ENCODE measurements at places on chromosomes 6 and 20.

DNA sequence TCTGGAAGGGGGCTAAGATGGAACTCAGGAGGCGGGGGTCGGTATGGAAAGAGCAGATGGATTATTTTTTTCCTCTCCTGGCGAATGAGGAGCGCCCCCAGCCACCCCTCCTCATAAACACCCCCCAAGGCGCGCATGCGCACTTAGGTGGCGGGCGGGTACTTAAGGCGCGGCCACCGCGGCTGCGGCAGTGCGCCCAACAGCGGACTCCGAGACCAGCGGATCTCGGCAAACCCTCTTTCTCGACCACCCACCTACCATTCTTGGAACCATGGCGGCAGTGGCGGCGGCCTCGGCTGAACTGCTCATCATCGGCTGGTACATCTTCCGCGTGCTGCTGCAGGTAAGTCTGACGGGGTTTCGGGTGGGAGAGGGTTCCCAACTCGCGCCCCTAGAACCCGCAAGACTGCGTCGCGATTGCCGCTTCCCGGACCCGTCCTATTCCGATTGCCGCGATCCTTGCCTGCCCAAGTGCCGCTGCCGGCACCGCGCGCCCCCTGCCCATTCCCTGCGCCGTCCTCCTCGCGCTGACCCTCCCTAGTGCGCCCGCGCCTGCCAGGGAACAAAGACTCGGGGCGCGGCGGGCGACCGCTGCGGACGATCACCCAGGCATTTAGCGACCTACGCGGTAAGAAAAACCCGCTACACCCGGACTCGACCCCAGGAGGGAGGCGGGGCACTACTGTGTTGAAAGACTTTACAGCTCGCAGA is at the start of gene NNAT:
Gene NNAT (plus strand): TSS at position 190 of the 711 bp plus-strand sequence. CDS start 82 bp downstream, at position 272.
- DNase-seq, result peak; percentile 51

DNA sequence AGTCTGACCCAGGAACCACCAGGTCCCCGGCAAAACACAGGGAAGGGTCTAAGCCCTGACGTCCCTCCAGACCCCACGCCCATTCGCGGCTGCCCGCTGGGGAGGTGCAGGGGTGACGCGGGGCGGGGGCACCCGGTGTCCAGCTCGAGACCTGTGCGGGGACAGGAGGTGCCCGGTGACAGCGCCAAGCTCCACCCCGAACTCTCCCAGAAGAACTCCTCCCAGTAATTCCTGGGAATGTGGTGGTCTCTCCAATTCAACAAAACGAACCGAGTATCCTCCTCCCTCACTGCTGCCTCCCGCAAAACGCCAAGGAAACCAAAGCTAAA is 164.1 kb upstream of the PDE10A start:
- DNase-seq, result no peak

GRCh38 chr6:50187351-50187921 is 137.7 kb upstream of the DEFB112 start:
- DNase-seq, result no peak

- DNase-seq, result no peak
Measured at GRCh38 chr6:63395381-63395780, 75.6 kb upstream of the LGSN start.

- no peak for DNase-seq
Measured at GRCh38 chr6:29451471-29452193, 5.2 kb downstream of the OR11A1 start.

- no peak for DNase-seq
Measured at GRCh38 chr6:45086360-45087084, 241.6 kb upstream of the RUNX2 start.

DNA sequence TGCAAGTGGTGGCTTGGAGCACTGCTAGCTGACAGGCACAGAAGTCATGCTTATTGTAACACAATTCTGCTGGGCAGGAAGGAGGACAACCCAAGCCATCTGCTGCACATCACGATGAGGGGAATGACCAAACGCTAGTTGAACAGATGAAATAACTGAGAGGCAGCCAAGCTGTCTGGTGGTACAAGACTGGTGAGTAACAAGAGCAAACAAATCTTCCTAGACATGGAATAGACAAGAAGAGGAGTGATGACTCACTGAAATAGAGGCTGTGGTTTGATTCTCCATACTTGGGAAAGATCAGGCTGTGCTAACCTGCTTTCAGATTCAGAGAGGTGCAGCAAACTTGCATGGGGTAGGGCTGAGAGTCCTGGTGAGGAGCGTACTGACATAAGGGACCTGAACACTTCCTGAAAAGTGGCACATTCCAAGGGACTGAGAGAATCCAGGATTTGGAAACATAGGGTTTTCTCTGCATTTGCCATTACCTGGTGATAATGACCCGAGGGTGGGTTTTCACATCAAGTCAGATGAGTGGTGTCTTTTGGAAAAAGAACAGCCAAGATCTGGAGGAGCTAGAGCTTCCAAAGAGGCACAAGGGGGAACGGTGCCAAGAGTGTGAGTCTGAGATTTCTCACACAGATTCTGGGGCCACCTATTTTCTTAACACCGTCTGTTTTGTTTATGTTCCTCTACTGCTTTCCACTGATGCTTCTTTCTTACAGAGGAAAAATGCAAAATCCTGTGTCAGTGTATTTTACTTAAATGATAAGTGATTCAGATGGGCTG is 60.0 kb downstream of the PRL start:
- DNase-seq, result peak; percentile 29

DNA sequence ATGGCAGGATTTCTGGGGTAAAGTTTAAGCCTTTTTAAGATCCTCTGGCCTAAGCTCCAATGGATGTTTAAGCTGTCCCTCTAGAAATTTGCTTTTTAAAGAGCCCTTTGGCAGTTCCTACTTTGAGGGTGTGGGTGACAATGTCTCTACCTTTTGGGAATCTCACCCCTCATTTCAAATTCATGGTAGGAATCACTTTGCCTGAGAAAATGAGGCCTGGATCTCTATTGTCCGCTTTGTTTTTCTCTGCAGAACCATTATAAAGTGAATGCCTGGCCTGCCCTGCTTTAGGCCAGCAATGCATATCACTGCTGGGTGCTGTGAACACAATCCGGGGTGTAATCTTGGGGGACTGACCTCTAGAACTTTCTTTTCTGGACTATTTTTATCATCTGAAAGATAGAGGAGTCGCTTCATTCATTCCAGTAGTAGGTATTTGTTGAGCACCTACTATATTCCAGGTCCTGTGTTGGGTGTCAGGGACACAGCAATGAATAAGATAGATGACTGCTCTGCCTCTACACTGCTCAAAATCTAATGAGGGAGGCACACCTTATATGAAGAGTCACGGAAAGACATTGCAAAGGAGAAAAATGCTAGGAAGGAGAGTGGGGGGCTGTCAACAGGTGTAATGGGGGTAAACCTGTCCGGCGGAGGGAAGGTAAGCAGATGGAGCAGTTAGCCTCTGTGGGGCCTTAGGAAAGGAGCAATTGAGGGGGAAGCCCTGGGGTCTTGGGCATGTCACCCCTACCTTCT is 8.6 kb upstream of the COMMD7 start:
- no peak for DNase-seq

GRCh38 chr20:50456452-50457324 is 53.5 kb upstream of the PTPN1 start:
- no peak for DNase-seq

- no peak for DNase-seq
Measured at GRCh38 chr6:108779536-108780275, 68.5 kb upstream of the ARMC2 start.

- DNase-seq, result no peak
Measured at GRCh38 chr6:29763491-29764289, 40.5 kb downstream of the HLA-F start.

DNA sequence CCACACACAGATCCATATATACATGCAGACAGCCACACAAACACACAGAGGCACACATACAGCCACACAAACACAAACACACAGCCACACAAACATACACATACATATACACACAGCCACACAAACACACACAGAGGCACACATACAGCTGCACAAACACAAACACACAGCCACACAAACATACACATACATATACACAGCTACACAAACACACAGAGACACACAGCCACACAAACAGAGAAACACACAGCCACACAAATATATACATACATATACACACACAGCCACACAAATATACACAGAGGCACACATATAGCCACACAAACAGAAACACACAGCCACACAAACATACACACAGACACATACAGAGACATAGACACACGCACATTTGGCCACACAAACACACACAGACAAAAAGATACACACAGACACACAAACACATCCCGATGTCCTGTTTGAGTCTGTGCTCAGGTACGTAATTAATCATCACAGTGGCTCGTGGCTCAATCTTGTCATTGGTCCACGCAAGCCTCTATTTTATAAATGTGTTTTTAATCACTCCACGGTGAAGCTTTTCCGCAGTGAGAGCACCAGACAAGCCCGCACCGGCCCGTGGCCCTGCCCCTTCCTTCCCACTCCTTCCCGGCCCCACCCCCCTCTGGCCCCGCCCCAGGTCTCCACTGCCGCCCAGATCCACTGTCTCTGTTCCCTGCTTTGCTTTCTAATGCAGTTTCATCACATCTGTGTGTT is 135.3 kb downstream of the CDH4 start:
- DNase-seq, result peak; percentile 40

- DNase-seq, result no peak
Measured at GRCh38 chr20:50921803-50922501, 9.3 kb downstream of the ADNP start.

GRCh38 chr6:75130784-75131183 is 75.1 kb downstream of the COL12A1 start:
- DNase-seq, result no peak

- peak; percentile 24 for DNase-seq
Measured at GRCh38 chr20:52494244-52494643, 302.7 kb upstream of the ZFP64 start.

DNA sequence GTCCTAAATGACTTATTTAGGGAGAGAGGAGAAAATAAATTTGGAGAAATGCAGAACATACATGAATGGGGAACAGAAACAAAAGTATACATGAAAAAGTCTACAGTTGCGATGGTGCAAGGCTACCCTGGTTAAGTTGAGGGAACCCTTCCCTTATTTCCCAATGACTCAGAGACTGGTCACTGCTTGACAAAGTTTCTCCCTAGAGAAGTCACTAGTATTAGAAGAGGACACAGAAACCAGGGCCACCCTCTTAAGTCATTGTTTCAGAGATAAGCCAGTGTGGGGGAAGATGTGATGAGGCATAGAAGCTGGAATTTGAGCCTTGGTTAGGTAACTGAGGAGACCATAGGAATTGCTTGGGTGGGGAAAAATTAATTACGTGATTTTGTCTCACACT is 24.4 kb upstream of the EDN1 start:
- peak; percentile 36 for DNase-seq

DNA sequence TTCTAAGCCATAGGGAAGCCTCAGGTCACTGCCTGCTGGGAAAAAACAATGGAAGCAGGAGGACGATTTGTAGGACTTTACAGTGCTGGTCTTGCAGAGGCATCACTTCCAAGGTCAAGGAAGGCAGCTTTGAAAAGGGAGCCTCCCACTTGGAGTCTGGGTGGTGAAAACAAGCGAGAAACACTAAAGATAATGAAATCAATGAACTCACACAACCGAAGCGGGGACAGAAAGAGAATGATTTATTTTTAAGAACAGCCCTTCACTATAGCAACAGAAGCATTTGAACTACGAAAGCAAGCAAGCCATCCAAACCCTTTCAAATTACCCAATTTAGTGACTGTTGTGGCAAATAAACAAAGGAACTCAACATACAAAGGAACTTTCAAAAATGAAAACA is 227.5 kb downstream of the THBS2 start:
- DNase-seq, result no peak

GRCh38 chr20:5834436-5835005 is 84.3 kb downstream of the SHLD1 start:
- DNase-seq, result no peak

DNA sequence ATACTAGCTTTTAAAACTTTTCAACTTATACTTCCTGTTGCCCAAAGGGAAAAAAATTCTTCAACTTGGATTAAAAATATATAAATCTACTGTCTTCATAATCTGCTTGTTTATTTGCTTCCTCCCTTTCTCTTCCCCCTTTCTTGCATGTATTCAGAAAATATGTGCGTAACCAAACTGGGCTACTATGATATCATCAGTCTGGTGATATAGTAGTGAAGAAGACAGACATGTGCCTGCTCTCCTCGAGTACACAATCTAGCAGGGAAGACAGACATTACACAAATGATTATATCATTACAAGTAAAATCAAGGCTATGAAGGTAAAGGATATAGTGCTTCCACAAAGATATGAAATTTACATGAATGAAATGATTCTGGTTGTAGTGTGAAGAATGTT is 31.0 kb downstream of the IBTK start:
- DNase-seq, result no peak

DNA sequence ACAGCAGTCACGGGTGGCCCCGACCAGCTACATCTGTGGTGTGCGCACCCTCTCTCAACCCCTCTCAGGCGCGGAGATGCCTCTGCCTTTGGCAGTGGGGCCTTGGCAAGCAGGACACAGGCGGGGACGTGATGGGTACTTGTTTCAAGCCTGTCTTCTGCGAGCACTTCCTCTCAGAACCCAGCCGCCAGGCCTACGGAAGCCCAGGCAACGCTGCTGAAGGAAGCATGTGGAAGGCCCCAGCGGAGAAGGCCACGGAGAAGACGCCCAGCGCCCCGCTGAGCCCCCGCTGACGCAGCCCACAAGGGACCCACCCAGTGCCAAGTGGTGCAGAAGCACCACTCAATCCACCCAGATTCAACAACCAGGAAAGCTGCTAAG is 13.0 kb downstream of the SERPINB6 start:
- peak; percentile 46 for DNase-seq

GRCh38 chr20:64093013-64093503 is 8.9 kb upstream of the LKAAEAR1 start:
- DNase-seq, result no peak

- DNase-seq, result no peak
Measured at GRCh38 chr6:151757506-151757955, 50.0 kb upstream of the ESR1 start.

- DNase-seq, result no peak
Measured at GRCh38 chr20:17622086-17622850, 52.4 kb downstream of the DSTN start.

- DNase-seq, result no peak
Measured at GRCh38 chr20:24722586-24722985, 226.5 kb upstream of the CST7 start.

DNA sequence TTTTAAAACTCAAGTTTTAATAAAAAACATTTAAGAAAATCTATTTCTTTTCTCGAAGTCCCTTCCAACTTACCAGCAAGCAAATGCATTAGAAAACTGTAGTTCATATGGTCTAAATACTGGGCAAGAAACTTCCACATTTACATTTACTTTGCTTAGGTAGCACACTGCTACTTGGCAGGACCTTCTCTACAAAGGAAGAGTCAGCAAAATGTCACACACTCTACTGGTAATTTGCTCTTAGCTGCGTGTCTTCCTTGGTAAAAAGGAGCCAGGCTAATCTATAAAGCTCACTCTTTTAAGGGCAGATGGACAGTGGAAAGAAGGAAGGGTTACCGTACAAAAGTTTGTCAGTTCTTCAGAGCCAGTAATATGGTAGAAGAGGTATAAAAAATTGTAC is 45.7 kb downstream of the MAP3K7 start:
- peak; percentile 10 for DNase-seq
